ENCODE measurements at places on chromosomes 6 and 20. TPM values are rescaled to one million over a fixed set of nuclear protein-coding genes. Genes with fewer than 3 reads are reported as not detected.

The ANKEF1 gene
- not detected for total RNA-seq

The REM1 gene
- not detected for total RNA-seq

The NHLRC1 gene
- total RNA-seq, result 1.5 TPM

The IPCEF1 gene
- 0.33 TPM for total RNA-seq

- DNase-seq, result no peak
Measured at GRCh38 chr6:163324326-163324687, 90.2 kb upstream of the QKI start.

GRCh38 chr6:29965873-29966601 is 23.7 kb downstream of the HLA-A start:
- peak; percentile 27 for DNase-seq

DNA sequence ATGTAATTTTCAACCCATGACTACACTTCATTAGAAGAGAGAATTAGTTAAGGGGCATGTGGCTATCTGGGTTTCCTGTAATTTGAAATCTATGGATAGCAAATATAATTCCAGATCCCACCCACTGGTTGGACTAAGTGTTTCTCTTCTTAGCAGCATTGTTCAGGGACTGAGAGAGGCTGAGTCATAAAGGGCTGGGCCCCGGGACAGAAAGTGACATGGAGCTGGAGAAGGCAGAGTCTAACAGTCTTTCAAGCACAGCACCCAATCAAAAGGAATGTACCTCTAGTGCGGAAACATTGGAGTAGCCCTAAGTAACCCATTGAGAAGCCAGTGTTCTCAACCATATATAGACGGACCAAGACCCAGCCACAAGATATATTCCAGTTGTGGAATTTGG is 363.9 kb downstream of the DHX35 start:
- no peak for DNase-seq

The HLA-DPA1 gene
- 3.8 TPM for total RNA-seq

- peak; percentile 49 for DNase-seq
Measured at GRCh38 chr20:31712564-31713311, 9.9 kb downstream of the BCL2L1 start.

- no peak for DNase-seq
Measured at GRCh38 chr20:59451066-59451630, 150.7 kb downstream of the EDN3 start.

All from HFFc6 (cell line).